AG04450 (cell line): ENCODE measurements at places on chromosomes 4 and X. TPM values are rescaled to one million over a fixed set of nuclear protein-coding genes. Genes with fewer than 3 reads are reported as not detected.

Gene ERAS
- not detected in 2 replicates for polyA plus RNA-seq

DNA sequence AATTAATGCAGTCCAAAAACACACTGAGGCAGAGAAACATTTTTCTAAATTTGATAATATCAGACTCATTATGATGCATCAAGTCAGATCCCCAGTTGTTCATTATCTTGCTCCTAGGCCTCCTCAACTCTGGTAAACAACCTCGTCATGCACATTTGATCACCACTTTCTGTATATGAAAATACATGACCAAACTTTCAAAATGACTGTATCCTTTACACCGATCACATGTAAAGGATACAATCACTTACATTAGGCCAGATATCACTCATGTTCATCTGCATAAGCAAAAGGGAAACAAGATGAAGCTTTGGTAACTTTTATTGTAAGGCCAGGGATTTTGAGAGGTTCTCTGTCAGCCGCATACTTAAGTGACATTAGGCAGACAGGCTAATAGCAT is 99.4 kb upstream of the IL1RAPL1 start:
- no peak for DNase-seq

DNA sequence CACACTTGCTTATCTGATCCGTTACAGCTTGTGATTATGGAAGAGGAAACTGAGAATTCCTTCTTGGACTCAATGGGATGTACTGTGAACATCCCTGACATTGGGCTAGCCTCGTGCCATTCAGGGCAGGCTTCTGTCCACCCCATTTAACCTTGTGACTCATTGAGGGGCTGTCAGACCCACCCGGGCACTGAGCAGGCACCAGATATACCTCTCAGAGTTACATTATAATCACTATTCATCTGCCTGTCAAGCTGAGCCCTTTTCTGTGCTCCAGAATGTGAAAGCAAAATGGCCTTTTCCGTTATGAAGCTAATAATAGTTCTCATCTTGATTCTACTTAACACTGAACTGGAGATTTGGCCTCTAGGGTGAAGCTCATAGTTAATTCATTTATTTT is 170.6 kb upstream of the SCML1 start:
- DNase-seq, result no peak

- no peak for DNase-seq
These were observed 182.7 kb downstream of the PABPC4L start for GRCh38 chr4:134018846-134019245.

- DNase-seq, result no peak
These were observed 85.9 kb downstream of the GATB start for GRCh38 chr4:151674804-151675391.

- no peak for DNase-seq
These were observed 3.5 kb upstream of the GSX2 start for GRCh38 chr4:54096295-54096962.
